Activated CD8-positive, alpha-beta T cell treated with anti-CD3 and anti-CD28 coated beads for 36 hours (primary cell): ENCODE measurements at places on chromosomes 1 and 21. TPM values are rescaled to one million over a fixed set of nuclear protein-coding genes. Genes with fewer than 3 reads are reported as not detected.

NOS1AP gene
- 0.18 TPM for total RNA-seq

SAMD11 gene
- not detected for total RNA-seq

ADGRL2 gene
- not detected for total RNA-seq

ZNF697 gene
- total RNA-seq = 0.38 TPM

SLC45A1 gene
- total RNA-seq = 0.56 TPM

C1orf116 gene
- total RNA-seq = 0.07 TPM

KLHDC8A gene
- not detected for total RNA-seq

SIM2 gene
- total RNA-seq = not detected

CNN3 gene
- 12.8 TPM for total RNA-seq

ERVH48-1 gene
- total RNA-seq = 0.29 TPM

C4BPA gene
- not detected for total RNA-seq

MTR gene
- total RNA-seq = 72.4 TPM

DNA sequence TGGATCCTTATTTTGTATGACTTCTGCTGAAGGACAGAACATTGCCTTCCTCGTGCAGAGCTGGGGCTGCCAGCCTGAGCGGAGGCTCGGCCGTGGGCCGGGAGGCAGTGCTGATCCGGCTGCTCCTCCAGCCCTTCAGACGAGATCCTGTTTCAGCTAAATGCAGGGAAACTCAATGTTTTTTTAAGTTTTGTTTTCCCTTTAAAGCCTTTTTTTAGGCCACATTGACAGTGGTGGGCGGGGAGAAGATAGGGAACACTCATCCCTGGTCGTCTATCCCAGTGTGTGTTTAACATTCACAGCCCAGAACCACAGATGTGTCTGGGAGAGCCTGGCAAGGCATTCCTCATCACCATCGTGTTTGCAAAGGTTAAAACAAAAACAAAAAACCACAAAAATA, 27.5 kb upstream of the KDM4A start:
- no peaks in the 10 kb centered on the region for H3K4me1 ChIP-seq
- H3K4me3 ChIP-seq = no peak overlapping the region
- DNase-seq = no peak
- no peaks in the 10 kb centered on the region for H3K36me3 ChIP-seq
- no peak overlapping the region for H3K27ac ChIP-seq
- no peaks in the 10 kb centered on the region for H3K27me3 ChIP-seq

- H3K27ac ChIP-seq = peak overlapping the region; percentile 63
- H3K36me3 ChIP-seq = peaks cover 34% of the 10 kb centered on the region
- no peak overlapping the region for H3K4me3 ChIP-seq
- no peaks in the 10 kb centered on the region for H3K27me3 ChIP-seq
- H3K4me1 ChIP-seq = peaks cover 75% of the 10 kb centered on the region
These were observed 14.1 kb downstream of the COP1 start for GRCh38 chr1:176193023-176193422.

DNA sequence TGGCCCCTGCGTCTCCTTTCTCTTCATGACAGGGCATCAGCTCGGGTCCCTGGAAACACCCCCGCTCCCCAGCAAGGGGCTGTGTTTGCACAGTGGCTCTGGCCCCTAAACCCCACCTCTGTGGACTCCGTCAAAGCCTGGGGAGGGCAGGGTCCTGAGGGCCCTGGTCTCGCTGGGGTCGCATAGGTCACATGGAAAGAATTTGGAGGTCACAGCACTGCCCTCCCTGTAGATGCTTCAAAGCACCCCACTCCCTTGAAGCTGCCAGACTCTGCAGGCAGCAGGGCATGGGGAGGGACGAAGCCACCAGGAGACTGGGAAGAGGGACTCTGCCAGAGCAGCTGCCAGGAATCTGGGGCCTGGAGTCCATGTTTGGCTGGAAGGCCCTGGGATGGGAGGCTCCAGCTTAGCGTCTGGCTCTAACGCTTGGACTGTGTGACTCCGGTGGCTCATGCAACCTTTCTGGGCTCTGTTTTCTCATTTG, 36.6 kb upstream of the ECE1 start:
- H3K27me3 ChIP-seq = no peaks in the 10 kb centered on the region
- DNase-seq = no peak
- no peak overlapping the region for H3K4me3 ChIP-seq
- H3K36me3 ChIP-seq = peaks cover 48% of the 10 kb centered on the region

DNA sequence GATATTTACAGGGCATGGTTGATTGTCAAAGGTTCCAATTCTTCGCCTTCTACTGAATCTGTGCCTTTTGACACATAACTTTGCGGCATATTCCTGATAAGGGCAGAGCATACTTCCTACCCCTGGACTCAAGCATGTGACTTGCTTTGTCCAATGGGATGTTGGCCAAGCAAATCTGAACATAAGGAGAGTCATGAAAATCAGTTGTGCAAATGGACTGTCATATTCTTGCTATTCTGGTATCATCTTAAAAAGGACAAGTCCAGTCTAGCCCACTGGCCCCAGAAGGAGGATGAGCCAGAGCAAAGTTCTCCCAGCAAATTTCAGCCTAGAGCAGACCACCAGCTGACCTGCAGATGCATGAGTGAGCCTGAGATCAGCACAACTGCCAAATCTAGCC, 41.0 kb upstream of the MUTYH start:
- no peaks in the 10 kb centered on the region for H3K4me1 ChIP-seq
- H3K36me3 ChIP-seq = no peaks in the 10 kb centered on the region
- H3K27ac ChIP-seq = no peak overlapping the region
- no peak for DNase-seq
- H3K27me3 ChIP-seq = no peaks in the 10 kb centered on the region
- H3K4me3 ChIP-seq = no peak overlapping the region

DNA sequence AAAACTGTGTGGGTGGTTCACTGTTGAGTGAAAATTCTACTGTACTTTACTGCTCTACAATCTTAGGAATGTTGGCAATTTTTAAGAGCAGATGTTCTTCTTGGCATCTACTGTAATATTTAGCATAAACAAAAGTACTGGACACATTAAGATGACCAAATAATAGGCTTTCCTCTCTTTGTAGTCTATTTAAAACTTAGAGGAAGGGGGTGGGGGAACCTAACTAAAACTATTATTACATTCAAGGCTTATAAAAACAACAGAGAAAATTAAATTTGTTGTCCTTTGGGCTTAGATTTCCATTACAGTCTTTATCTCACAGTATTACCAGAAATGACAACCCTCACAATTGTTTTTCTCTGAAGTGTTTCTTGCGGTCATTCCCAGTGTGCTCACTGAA, 181.2 kb downstream of the PLPPR4 start:
- DNase-seq = no peak
- no peak overlapping the region for H3K4me3 ChIP-seq
- H3K27me3 ChIP-seq = peaks cover 4% of the 10 kb centered on the region
- H3K27ac ChIP-seq = no peak overlapping the region

GRCh38 chr1:161721738-161722343, 497 bp downstream of the FCRLB start:
- no peak overlapping the region for H3K27ac ChIP-seq
- H3K4me1 ChIP-seq = peaks cover 21% of the 10 kb centered on the region
- H3K4me3 ChIP-seq = no peak overlapping the region
- H3K36me3 ChIP-seq = no peaks in the 10 kb centered on the region
- DNase-seq = peak; percentile 26

- H3K27me3 ChIP-seq = peaks cover 23% of the 10 kb centered on the region
- no peak overlapping the region for H3K4me3 ChIP-seq
- DNase-seq = no peak
- no peak overlapping the region for H3K27ac ChIP-seq
These were observed 7.5 kb downstream of the HTR1D start for GRCh38 chr1:23209770-23210169.

GRCh38 chr1:119470958-119471357, 36.1 kb upstream of the HSD3B1 start:
- H3K27ac ChIP-seq = no peak overlapping the region
- no peaks in the 10 kb centered on the region for H3K36me3 ChIP-seq
- H3K27me3 ChIP-seq = peaks cover 5% of the 10 kb centered on the region
- H3K4me3 ChIP-seq = no peak overlapping the region
- DNase-seq = no peak
- H3K4me1 ChIP-seq = no peaks in the 10 kb centered on the region

GRCh38 chr1:55522353-55522903, 307.3 kb upstream of the USP24 start:
- H3K27ac ChIP-seq = no peak overlapping the region
- no peak overlapping the region for H3K4me3 ChIP-seq
- H3K27me3 ChIP-seq = peaks cover 7% of the 10 kb centered on the region

- no peak overlapping the region for H3K4me3 ChIP-seq
- no peak overlapping the region for H3K27ac ChIP-seq
- no peaks in the 10 kb centered on the region for H3K4me1 ChIP-seq
These were observed 172.2 kb downstream of the TBX15 start for GRCh38 chr1:118815909-118816308.

GRCh38 chr1:57485643-57486042, 61.8 kb upstream of the DAB1 start:
- no peaks in the 10 kb centered on the region for H3K4me1 ChIP-seq
- no peak overlapping the region for H3K27ac ChIP-seq
- peaks cover 2% of the 10 kb centered on the region for H3K27me3 ChIP-seq

DNA sequence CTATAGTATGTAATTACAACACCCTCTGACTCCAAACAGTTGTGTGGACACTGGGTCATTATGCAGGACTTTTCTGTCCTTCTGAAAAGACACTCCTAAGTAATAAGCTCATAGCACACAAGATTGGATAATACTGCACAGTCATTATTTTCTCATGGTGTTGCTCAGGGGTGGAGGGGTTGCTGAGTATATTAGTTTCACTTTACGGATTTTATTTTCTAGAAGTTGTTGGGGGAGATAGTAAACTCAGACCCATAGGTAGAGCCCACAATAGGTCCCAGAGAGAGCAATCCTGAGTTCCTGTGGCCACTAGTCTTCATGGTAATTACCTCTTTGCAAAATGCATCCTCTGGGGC, 53.4 kb downstream of the DUSP10 start:
- peaks cover 23% of the 10 kb centered on the region for H3K4me1 ChIP-seq
- H3K27me3 ChIP-seq = no peaks in the 10 kb centered on the region
- H3K36me3 ChIP-seq = no peaks in the 10 kb centered on the region
- H3K27ac ChIP-seq = peak overlapping the region; percentile 70

- DNase-seq = no peak
- H3K4me1 ChIP-seq = no peaks in the 10 kb centered on the region
- no peak overlapping the region for H3K4me3 ChIP-seq
- H3K27ac ChIP-seq = no peak overlapping the region
- peaks cover 2% of the 10 kb centered on the region for H3K27me3 ChIP-seq
These were observed 140.8 kb downstream of the ZNF644 start for GRCh38 chr1:90881034-90881433.

DNA sequence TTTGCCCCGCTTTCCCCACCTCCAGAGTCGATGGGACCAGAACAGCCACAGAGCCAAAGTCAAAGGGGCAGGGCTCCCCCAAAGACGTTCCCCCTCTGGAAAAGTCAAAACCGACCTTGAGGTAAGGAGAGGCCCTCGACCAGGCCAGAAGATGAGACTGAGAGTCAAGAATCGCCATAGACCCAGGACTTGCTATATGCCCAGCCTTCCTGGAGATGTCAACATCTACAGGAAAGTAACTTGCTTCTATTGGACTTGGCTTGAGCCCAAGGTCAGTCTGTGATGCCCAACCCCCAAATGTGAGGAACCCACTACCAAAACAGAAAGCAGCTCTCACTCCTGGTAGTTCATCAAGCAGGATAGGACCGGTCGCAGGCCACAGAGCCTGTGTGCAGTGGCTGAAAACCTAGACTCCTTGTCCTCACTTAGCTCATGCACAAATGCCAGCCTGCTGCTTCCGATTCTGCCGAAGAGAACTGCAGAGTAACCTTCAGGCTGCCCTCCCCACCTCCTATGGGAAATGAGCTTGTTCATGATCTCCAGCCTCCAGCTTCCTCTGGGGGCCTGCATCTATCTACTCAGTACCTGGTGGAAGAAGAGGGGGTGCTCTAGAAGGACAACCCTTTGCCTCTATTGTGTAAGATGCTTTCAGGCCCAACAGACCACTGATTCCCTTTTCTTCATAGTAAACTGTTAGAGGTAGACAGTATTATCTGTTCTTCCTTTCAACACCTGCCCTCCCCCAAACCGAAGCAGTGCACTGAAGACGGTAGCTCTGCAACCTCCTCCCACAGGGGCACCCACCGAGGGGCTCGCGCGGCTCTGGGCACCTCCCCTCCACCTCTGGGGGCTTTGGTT, 1.4 kb downstream of the ACOT7 start:
- peak; percentile 26 for DNase-seq
- no peaks in the 10 kb centered on the region for H3K27me3 ChIP-seq
- H3K36me3 ChIP-seq = peaks cover 2% of the 10 kb centered on the region
- H3K4me1 ChIP-seq = peaks cover 21% of the 10 kb centered on the region

GRCh38 chr1:87388411-87388810, 59.7 kb downstream of the LMO4 start:
- H3K36me3 ChIP-seq = no peaks in the 10 kb centered on the region
- H3K4me1 ChIP-seq = no peaks in the 10 kb centered on the region
- no peak overlapping the region for H3K27ac ChIP-seq
- H3K27me3 ChIP-seq = peaks cover 1% of the 10 kb centered on the region

GRCh38 chr1:172394811-172395210, 25.7 kb upstream of the C1orf105 start:
- DNase-seq = no peak
- peak overlapping the region; percentile 85 for H3K27ac ChIP-seq
- H3K27me3 ChIP-seq = no peaks in the 10 kb centered on the region
- H3K36me3 ChIP-seq = no peaks in the 10 kb centered on the region
- peaks cover 73% of the 10 kb centered on the region for H3K4me1 ChIP-seq
- H3K4me3 ChIP-seq = peak overlapping the region; percentile 56
